ENCODE measurements at places on chromosomes 7 and 10.

- no peak for ATAC-seq
Observed at GRCh38 chr7:6092953-6093354, 61.8 kb downstream of the ANKRD61 start.

DNA sequence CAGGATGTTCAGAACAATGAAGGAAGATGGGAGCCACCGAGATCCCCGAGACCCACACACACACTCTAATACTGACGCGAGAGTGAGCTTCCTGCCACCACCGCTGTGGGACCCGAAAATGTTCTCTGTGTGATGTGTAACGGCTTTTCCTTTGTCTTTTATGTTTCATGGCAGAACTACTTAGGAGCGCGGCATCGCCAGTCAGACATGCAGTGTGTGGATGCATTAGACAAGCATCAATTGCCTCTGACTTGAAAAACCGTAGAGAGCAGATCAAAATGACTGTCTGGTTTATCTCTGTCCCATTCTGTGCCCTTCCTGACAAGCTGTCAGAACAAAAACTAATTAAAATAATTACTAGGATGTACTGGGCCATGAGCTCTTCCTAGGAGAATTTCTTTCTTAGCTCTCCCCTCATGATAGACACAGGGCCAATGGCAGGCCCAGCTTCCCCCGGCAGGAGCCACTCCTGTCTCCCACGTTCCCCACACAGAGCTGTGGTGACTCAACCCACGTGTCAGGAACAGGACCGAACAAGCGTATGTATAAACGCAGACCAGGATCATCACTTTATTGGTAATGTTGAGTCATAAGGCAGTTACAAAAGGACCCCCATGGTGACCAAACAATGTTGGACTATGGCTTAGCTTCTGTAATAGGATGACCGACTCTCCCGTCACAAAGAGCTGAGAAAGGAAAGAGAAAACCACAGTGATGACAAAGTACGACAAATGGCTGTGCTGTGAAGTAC, 705.0 kb downstream of the PARD3 start:
- ATAC-seq = no peak

DNA sequence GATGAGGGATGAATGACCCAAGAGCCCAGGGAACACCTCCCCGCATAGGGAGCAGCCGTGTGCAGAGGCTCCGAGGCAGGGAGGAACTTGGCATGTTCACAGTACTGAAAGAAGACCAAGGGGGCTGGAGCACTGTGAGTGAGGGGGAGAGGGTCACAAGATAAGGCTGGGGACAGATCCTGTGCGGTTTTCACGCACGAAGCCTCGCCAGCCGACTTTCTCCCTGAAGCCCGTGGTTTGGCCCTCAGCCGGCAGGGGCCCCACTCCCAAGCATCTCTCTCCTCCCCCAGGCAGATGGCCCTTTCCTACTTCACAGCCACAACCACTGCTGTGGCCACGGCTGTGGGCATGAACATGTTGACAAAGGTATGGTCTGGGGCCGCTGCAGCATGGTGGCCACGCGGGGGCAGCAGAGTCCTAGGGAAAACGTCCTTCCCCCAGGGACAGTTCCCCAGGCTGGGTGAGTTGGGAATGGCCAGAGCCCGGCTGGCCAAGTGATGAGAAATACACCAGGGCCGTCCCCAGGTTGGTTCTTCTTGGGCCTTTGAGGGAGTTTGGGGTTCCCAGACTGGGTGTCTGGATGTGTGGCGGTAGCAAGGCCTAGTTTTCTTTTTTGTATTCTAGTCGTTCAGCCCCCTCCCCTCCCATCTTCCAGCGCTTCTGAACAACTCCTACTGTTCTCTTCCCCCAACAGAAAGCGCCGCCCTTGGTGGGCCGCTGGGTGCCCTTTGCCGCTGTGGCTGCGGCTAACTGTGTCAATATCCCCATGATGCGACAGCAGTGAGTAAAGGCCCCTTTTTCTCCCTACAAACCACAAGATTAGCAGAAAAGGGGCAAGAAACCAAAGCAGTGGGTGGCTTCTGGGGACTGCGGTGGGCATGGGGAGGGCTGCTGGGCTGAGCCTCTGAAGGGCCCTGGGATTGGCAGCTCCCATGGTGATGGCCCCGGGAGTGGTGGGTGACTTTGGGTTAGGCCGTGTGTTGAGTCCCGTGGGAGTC, 14.4 kb upstream of the WBP1L start:
- peak; percentile 56 for ATAC-seq

- ATAC-seq = no peak
Observed at GRCh38 chr7:30147785-30148184, 13.0 kb downstream of the MTURN start.
